ENCODE measurements at places on chromosomes 16 and 17.

GRCh38 chr17:5823219-5823618 is 238.9 kb upstream of the NLRP1 start:
- DNase-seq = no peak

DNA sequence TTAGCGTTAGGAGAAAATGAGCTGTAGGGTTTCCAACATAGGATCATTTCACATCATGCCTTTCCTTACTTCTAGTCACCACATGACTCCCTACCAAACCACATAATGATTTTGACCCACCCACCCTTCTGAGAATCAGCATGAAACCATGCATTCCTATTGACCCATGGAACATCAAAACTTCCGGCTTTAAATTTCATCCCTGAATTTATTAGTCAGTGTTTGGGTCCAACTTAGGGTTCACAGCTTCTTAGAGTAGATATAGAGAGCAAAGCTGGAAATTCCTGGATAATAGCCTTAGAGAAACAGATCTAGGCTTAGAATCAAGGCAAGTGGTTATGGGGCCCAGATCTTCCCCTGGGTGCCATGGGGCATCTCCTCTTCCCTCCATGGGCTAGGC is 162.6 kb downstream of the TOX3 start:
- no peak for DNase-seq

DNA sequence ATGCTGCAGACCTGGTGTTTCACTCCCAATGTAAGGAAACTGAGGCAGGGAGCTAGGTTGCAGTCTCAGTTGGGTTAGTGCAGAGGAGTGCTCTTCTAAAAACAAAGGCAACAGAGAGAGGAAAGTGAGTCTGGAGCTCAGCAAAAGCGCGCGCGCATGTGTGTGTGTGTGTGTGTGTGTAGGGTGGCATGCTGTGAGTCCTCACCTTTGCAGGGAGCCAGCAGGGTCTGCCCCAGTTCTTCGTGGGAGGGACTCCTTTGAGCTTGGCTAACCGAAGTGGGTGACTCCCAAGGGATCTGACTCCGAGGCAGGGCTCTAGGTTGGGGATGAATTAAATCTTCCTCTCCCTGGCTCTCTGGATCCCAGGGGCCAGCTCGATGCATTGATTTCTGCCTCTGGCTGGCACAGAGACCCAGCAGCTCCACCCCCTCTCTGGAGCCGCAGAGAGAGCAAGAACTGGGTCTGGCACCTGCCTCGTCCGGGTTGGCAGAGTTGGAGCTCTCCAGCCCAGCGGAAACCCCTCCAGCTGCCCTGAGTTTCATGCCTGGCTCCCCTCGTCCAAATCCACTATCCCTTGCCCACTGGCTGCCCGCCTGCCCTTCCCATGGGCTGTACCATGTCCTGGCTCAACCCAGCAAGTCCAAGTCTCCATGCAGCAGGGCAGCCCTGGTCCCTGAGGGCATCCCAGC is 1.3 kb upstream of the BTBD17 start:
- DNase-seq = no peak

- DNase-seq = no peak
These were observed 1.7 kb downstream of the OTOP3 start for GRCh38 chr17:74937064-74938051.

DNA sequence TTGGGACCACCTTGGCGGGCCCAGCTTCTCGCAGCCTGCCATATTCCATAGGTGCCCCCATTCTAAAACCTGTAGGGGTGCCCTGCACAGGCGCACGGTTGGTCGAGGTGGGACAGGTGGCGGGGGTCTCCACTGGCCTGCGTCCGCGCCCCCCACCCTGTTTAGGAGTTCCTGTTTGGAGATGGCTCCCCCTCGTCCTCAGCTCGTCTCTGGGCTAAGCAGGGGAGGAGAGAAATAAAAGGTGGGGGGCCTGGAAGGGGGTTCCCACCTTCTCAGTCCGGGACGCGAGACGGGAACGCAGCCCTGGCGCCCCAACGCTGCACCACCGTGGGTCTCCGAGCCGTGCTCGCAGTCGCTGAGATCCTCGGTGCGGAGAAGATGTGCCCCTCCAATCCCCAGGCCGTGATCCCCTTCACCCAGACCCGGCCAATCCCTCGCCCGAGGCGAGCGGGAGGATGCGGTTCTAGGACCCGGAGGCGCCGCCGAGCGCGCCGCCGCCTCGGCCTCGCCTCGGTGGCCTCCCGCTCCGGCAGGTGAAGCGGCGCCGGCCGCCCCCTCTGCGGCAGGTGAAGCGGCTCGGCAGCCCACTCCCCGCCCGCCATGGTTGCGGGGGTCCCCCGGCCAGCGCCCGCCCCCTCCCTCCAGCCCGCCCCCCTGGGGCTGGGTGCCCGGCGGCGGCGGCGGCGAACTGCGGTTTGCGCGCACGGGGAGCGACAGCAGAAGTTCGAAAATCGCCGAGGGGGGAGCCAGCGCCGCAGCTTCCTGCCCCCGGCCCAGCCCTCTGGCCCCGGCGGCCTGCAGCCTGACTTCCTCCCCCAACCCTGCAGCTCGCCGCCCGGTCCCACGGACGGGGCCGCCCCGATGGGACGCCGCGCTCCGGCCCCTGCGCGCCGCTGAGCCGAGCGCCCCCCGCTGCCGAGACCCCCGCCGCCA is at the start of gene FMNL1:
Gene FMNL1 (plus strand): TSS at position 805 of the 933 bp plus-strand sequence. CDS start 240 bp downstream, outside the sequence.
- peak; percentile 42 for DNase-seq

DNA sequence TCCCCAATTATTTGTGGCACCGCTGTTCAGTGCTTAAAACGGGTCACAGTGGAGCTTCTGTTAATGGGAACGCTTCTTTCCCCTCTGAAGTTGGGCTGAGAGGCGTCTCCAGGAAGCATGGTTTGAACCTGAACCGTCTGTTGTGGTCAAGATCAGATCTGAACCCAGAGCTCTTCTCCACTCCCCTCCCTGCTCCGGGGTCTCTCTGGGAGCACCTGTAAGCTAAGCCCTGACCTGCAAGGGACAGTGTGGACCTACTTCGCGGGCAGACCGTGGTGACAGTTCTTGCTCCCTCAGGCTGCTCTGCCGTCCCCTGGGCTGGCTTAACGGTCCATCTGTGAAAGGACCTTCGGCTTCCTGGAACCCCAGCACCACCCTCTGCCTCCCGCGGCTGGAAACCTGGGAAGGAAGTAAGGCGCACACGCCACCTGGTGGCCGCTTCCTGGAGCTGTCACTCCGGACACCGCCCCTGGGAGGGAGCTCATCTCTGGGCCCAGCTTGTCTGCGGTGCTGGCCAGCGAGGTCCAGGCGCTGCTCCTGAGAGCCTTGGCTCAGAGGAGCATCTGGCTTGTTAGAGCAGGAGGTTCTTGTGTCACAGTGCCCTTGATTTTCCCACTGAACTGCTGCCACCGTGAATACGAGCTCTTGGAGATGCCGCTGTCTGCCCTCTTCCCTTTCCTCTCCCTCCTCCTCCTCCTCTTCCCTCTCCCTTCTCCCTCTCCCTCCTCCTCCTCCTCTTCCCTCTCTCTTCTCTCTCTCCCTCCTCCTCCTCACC is 518.5 kb upstream of the EEF2KMT start:
- DNase-seq = peak; percentile 2

GRCh38 chr17:5560361-5560988 is 23.8 kb downstream of the NLRP1 start:
- no peak for DNase-seq

All from activated T-cell treated with anti-CD3 and anti-CD28 coated beads for 1 hour (primary cell).